ENCODE measurements at places on chromosomes 4 and X.
A peak's percentile ranks its signal among the peaks of the same experiment; 100 is the strongest.

- peak; percentile 71 for DNase-seq
Observed at GRCh38 chr4:151688003-151688784, 72.6 kb downstream of the GATB start.

DNA sequence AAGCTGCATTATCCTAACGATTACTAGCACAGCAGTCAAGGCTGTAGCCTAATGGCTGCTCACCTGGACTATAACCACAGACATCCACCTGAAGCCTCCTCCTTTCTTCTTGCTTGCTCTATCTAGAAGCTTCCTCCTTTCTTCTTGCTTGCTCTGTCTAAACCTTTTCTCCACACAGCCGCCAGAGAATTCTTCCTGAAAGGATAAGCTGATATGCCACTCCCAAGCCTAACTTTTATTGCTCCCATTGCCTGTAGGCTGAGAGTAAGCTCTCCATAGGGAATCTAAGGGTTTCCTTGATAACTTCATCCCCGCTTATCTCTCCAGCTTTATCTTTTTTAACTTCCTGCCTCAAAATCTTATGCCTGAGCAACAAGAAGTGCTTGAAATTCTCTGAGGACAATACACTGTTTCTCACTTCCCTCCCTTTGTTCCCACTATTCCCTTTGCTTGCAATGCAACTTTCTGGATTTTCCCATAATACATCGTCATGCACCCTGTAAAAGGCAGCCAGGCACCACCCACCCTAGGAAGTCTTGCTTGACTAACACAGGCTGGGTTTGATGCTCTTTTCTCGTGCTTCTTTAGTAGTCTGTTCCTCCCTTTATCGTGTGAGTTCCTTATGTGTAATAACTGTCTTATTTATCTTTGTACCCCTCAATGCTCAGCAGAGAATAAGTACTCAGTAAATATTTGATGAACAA is 1.4 kb upstream of the LRIT3 start:
- peak; percentile 24 for DNase-seq

DNA sequence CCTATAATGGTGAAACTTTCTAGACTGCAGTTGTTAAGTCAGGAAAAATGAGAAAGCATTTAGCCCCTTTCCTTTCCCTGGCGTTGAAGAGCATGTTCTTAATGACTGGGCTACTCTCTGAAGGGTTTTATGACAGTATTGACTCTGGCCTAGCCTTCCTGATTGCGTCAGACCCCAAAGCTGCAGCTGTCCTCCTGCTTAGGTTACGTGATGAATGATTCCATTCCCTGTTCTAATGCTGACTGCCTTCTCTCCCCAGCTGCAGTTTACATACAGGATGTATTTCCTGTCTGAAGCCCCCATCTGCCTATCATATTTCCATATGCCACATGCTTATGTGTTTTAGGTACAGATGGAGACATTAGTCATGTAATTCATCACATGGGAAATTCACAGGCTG is 105.8 kb upstream of the EGFL6 start:
- DNase-seq: peak; percentile 33

GRCh38 chrX:153945956-153946943 is 1.8 kb upstream of the RENBP start:
- no peak for DNase-seq

- DNase-seq: no peak
Observed at GRCh38 chrX:74346088-74346487, 42.1 kb downstream of the ZCCHC13 start.

DNA sequence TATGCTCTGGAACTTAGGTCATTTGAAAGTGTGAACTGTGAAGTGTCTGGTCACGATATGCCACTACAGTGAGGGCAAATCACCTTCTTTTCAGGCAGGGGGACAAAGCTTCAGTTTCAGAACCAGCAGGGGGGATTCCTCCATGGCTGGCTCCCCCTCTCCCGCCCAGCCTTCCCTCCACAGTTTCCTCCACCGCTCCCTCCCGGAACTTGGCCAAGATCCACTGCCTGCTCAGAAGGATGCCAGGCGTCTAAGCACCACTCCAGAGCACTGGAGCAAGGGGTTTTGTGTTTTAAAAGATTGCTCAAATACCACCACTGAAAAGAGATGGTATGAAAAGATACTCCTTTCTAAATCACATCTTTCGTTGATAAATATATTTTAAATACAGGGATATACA is 126.9 kb downstream of the ELOVL6 start:
- no peak for DNase-seq

DNA sequence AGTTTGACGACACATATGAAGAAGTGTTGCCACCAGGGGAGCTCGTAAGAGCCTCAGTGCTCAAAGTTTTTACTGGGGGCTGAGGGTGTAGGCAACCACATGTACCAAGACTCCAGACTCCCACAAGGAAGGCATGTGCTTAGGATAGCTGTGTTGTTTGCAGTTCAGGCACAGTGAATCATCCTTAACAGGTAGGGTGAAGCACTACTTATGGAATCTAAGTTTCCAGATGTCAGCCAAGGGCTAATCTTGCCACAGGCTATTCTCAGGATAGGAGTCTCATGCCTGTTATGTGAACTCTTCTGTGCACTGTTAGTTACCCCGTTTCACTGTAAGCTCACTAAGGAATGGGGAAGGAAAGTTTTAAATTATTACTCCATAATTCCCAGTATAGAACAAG is 202.6 kb downstream of the TMA16 start:
- no peak for DNase-seq

GRCh38 chrX:102720237-102721168 is at the start of gene GPRASP3:
GPRASP3 (plus strand) TSS chrX:102720743; CDS start chrX:102748996, 28,253 bp downstream.
- peak; percentile 77 for DNase-seq

DNA sequence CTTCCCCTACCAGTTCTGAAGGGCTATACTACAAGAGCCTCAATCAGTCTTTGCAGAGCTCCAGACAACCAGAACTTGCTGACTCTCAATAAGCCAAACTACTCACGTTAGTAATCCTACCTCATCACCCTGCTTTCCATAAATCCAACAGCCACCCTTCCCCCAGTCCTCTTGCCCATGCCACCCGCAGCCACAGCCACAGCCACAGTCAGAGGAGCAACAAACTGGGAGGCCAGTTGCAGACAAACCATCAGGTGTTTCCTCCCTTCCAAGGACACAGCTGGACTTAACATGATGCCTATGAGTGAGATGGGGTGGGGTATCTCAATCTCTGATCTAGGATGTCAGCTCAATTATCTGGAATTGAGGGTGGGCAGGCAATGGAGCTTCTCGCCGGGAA is 1.0 kb downstream of the GABRA3 start:
- no peak for DNase-seq

GRCh38 chrX:136159611-136160025 is 12.3 kb downstream of the FHL1 start:
- DNase-seq: no peak

DNA sequence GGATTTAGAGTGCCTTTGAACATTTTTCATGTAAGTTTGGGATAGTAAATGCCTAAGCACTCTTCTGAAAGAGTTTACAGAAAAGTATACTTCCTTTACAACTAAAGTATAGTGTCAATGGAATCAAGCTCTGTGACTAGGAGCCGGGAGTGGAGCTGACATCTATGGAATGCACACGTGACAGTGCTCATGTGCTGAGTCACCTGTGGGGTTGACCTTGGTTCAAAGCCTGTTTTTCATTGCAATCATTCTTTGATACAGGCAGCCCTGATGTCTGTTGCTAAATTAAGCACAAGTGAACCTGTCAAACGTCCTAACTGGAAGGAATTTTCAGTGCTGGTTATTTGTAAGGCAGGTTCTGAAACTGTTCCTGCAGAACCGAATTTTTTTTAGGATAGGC is 82.5 kb downstream of the GPAT3 start:
- peak; percentile 11 for DNase-seq

DNA sequence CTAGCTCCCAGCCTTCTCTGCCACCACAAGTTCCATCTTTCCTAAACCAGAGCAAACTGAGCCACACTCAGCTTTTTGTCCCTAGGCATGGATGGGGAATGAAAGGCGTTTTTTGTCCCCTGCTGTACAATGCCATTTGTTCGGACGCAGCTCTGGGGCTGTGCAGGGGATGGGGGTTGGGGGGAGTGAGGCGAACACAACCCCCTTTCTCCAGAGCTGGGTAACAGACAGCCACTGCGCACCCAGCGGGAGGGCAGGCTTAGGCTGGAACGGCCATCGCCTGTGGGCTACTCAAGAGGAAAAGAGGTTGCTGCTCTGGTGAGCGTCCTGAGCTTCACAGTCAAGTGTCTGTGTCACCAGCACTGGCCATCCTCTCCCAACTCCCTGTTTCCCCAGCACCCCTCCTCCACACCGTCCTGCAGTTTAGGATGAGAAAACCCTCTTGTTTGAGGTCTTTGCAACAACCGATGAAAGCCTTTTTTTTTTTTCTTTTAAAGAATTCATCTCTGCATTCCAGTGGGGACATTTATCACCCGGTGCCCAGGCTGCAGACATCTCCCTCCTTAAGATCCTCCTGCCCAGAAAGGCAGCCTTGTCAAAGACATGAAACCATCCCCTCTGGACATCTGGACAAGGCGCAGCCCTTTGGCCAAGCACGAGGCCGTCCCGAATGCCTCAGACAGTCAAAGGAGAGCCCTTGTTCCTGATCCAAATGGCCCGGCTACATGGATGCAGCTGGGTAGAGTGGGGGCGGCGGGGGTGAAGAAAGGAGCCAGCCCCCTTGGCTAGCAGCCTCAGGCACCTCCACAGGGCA is 419.6 kb downstream of the BCOR start:
- peak; percentile 36 for DNase-seq

DNA sequence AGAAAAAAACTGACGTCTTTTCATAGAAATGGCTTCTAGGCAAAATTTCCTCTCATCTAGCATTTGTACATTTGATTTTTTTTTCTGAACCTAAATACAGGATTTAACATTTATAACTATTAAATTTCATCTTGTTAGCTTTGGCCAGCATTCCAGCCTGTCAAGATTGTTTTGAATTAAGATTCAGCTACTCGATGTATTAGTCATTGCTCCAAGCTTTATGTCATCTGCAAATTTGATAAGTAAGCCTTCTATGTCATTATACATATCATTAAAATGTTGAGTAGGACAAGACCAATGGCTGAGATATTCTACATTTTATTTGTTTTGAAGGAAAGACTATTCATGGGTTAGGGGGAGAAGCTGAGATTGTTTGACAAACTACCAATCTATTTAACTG is 46.7 kb downstream of the DDX53 start:
- DNase-seq: no peak

DNA sequence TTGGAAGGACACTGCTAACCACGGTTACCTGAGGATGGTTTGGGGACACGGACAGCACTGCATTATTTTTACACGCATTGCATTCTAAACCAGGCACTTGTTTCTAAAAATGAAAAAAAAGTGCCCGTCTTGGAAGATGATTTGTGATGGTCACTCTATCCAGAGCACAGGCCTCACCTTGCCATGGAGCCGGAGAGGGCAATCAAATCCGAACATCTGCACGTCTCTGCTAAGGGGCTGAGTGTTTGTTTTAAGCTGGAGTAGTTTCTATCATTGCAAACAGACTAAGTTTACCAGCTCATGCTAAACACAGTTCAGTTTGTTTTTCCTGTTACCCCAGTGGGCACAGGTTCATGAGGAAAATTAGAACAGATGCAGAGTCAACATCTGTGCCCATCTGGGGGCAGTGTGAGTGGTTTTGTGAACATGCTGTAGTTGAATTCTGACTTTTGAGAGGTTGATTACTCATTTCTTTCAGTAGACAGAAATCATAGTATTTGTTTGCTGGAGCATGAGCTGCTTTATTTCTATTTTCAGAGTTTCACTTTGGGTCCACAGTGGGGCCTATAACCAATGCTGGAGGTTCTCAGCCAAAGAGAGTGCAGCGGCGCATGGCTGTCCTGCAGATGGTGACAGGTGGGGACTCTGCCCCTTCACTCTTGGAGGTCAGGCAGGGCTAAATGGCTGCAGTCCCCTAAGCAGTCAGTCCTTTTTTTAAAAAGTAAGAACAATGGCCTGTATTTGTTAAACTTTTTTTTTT is 65.4 kb upstream of the ENPP6 start:
- DNase-seq: no peak

DNA sequence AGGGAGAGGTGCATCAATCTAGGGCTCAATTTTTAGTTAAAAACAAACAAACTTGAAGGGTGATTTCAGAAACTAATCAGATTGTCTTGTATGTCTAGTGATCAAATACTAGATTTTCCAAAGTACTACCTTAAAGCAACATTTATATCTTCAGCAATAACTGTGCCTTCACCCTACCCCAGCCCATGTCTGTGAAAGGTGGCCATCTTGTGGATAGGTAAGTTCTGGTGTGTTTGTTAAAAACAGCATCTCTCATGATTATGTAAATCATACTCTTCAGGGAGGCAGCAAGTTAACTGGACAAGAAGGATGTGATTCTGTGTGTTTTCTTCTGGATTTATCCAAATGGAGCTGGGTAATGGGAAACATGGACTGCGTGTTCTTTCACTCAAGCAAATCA is 81.4 kb upstream of the ACSL1 start:
- no peak for DNase-seq

GRCh38 chrX:21998037-21998436 is 34.1 kb upstream of the PHEX start:
- DNase-seq: no peak

DNA sequence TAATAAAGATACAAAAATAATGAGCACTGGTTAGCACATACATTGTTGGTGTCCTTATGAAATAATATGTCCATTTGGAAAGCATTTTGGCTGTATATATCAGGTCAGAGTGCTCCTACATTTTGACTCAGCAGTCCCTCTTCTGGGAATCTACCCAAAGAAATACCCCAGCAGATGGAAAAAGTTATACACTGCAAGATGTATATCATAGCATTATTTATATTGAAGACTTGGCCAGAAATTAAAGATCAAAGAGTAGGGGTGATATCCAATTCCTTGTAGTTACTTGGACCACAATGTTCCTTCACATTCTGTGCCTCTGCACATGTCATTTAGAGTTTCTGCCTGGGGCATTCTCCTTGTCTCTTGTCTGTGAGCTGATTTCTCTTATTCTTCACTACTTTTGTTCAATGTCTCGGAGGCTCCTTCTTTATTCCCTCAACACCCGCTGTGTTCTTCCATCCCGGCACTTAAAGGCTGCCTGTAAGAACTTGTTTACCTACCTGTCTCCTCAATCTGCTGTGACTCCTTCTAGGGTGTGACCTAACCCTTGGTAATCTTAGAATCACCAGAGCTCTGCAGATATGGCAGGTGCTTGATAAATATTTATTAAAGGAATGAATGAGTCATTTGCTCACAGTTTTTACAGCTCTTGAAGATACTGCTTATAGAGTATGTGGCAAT is 3.1 kb upstream of the TSPAN5 start:
- peak; percentile 63 for DNase-seq

- no peak for DNase-seq
Observed at GRCh38 chrX:51795136-51795535, 51.9 kb downstream of the GSPT2 start.

DNA sequence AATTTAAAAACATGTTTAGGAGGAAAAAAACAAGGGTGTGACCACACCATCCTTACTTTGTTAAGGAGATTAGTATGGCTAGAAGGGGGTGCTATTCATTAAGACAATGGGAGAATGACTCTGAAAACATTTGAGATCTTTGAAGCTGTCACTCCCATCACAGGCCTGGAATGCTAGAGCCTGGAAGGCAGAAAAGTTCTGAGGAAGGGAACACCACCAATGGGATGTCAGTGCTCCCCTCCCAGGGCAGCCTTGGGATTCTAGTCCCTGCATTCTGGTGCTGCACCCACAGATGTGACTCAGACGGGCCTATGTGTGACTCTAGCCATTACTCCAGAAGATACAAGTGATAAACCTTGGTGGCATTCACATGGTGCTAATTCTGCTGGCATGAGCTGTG is 162.2 kb upstream of the ANXA10 start:
- DNase-seq: peak; percentile 79
